EL (cell line): ENCODE measurements at places on chromosomes 1 and 21.
A peak's percentile ranks its signal among the peaks of the same experiment; 100 is the strongest.

DNA sequence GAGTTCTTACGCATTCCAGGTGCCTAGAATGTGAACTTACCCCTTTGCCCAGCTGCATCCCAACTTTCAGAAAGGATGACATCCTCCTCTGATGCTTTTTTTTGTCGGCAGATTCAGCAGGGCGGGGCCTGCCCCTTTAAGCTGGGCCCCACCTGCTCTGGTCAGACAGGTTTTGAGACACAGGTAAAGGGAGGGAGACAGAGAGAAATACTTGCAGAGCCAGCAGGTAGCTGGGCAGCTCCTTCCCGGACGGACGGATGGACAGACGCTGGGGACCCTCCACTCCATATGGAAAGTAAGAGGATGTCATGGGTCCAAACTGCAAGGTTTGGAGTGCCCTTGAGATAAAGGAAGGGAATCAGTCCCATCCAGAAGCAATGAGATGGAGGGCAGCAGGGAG is at the start of gene TMEM79:
Gene TMEM79, plus strand, starts transcription at position 214 of the 400 bp plus-strand sequence. CDS start 902 bp downstream, outside the sequence.
- DNase-seq, result no peak

- no peak for DNase-seq
Measured at GRCh38 chr1:19044471-19044870, 88.0 kb upstream of the IFFO2 start.

DNA sequence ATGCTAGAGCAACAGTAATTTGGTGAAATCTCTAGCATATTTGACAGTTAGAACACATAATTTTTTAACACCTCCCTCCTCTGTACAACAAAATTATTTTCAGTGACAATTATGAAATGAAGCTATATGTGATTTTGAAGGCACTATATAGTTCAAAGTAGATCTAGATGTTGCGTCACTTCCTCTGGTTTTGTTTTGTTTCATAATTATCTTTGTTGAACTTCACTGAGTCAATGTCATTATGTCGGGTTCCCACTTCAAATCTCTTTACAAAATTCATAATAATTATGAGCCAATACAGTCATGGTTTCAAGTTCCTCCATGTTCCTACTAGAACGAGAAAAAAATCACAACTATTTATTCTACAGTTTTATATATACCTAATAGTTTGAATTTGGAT is 254.8 kb upstream of the PLXNA2 start:
- DNase-seq, result no peak

DNA sequence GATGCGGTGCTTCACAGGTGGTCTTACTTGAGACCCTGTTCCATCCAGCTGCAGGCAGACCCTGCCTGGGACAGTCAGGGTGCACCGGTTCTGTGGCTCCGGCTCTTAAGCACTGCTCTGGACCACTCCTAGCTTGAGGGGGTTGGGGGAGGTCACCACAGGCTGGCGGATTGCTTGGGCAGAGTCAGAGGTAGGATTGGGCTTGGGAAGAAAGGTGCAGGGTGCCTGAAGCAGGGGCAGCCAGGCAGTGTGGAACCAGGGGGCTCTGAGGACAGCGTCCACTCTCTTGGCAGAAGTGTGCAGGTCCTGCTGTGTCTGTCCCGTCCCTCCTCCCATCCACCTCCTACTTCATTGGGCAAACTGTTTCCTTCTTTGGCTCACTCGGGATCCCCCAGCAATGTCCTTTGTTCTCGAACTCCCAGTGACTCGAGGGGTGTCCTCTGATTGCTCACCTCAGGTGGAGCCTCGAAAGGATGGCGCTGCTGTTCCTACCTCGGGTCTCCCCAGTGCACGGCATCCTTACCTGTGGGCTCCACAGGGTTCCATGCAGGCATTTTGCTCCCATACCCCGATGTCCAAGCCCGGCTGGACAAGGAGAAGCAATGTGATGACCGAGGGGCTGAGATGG is 1.7 kb downstream of the PDXK start:
- DNase-seq, result no peak

DNA sequence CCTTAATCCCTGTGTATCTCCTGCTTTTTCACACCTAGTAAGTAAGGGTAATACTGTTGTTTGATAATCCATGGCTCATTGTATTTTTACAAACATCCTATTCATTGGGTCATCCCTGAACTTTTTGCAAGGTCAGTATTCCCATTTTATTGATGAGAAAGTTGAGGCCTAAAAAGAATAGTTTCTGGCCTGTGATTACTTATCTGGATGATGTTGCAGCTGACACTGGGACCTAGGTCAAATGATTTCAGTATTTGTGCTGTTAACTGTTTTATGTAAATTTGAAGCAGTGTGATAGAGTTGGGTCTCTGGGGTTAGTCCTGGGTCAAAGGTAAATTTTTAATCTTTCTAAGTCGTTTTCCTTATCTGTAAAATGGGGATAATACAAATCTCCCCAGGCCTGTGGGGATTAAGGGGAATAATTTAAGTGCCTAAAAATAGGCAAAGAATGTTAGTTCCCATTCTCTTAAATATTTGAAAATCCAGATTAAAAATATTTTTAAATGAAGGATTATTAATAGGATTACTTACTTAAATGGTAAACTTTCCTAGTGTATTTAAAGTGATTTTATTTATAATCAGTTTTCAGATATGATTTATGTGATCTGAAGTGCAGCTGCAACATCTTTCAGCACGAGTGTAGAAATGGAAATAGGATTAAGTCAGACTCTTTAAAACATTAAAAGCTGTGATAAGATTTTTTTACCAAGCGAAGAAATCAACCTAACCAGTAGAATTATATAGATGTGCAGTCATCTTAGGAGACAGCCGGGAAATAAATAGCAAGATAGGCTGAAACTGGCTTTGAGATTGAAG is 4.3 kb downstream of the PPP2R5A start:
- DNase-seq, result no peak

- DNase-seq, result no peak
Measured at GRCh38 chr1:89966656-89967055, 28.3 kb upstream of the ZNF326 start.

- DNase-seq, result no peak
Measured at GRCh38 chr1:3987669-3988235, 87.7 kb upstream of the C1orf174 start.

DNA sequence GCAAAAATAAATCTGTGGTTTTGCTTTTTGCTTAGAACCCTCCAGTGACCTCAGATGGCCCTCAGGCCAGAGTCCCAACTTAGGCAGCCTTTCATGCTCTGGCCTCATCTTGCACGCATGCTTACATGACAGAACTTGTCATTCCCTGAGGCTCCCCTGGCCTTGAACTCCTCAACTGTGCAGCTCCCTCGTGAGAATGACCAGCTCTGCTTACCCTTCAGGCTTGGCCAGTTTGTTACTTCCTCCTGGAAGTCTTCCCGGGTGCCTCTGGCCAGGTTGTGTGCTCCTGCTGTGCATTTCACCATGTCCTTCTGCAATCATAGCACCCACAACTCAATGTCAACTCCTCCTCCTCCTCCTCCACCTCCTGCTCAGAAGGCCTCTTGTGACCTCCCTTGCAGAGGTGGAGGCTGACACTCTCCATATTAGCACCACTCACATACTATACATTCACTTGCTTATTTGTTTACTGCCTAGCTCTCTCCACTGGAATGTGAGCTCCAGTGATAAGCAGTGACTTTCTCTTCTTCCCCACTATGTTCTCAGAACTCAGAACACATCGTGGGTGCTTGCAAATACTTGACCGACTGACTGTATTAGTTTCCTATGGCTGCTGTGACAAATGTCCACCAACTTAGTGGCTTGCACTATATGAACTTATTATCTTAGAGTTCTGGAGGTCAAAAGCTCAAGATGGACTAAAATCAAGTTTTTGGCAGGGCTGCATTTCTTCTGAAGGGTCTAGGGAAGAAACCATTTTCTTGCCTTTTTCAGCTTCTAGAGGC is 41.9 kb downstream of the RCSD1 start:
- DNase-seq, result no peak

DNA sequence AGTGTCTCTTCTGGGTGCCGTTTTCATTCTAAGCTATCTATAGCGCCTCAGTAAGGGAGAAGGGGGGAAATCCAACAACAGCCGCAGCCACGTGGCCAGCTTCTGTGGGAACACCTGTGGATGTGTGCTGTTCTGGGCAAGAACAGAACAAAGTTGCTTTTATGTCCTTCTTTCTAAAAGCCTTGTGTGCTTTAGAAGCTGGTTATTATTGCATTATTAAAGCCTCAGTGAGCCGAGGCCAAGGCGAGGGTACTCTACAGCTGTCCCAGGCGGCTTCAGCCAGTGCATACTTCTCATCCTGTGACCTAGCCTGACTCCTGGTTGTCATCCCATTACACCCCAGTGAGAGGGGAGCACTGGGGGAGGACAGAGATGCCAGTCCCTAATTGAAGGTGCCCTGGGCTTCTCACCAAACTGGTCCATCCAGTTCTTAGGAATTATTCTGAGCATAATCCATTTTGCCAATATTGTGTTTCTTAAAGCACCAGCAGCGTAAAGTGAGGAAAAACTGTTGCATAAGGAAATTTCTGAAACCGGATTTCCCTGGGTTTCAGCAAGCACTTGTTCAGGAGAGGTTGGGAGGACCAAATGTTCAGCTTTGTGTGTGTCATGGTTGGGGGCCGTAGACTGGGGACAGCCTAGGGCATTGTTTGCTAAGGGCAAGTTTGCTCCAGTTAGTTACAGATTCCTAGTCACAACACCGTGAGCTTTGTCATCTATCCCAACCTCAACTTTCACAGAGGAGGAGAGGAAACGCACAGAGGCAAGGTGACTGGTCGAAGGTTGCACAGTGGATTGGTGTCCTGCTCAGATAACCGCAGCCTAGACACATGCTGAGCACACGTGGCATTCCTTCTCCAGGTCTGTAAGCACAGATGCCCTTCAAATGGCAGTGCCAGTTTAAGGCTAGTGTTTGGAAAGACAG is 61.0 kb upstream of the ATP1A1 start:
- DNase-seq, result no peak

- no peak for DNase-seq
Measured at GRCh38 chr1:51268634-51269033, 32.6 kb downstream of the RNF11 start.

DNA sequence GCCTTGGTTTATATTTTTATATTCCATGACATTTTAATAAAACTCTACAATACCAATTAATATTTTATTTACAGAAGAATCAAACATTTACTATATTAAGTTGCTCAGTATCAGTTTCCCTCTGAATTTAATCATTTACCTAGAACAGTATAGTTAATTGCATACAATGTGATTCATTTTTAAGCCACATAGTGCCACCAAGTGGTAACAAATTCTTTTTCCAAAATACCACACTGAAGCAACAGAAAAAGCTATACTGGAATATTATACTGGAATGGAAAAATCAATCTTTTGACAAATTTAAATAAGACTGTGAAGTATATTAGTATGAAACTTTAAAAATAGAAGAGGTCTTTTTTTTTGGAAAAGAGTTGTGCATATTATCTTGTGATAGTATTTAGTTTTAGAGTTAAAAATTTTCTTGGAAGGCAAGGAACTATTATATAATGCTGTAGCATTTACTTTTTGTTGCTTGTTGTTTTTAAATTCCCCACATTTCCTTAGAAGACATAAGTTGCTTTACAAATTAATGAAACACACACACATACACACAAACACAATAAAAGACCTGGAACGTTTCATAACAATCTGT is 57.3 kb downstream of the ZNF644 start:
- DNase-seq, result peak; percentile 11

DNA sequence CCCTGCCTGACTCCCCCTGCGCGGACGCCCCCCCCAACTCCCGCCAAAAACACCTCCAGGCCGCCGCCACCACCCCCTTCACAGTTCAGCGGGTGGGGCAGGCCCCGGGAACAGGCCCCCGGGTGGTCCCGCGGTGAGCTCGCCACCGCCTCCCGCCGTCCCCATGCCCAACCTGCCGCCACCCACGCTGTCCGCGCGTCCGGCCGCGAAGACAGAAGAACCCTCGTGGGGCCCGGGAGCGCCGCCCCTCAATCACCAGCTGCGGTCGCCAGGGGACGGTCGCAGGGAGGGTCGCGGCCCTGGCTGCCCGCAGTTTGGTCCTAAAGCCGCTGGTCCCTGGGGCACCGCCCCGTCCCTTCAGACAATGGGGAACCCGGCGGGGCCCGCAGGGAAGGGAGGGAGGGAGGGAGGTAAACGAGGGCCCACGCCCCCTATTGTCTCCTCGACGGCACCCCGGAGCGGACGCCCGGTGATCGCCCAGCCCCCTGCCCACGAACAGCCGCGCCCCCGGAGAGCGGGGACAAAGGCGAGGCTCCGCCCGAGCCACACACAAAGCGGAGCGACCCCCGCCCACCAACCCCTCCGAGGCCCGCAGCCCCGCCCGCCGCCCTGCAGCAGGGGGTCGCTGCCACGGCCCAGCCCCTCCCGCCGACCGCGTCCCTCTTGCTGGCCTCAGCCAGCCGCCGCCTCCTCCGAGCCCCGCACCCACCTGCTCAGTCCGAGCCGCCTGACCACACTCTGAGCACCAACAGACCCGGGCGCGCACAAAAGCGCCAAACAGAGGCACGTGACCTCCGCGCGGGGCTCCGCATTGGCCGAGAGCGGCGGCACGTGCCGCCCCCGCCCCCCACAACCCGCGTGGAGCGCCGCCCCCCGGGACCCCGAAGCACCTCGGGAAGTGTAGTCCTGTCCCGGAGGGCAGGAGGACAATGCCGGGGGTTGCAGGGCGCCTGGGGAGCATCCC is at the start of gene STMN1:
Gene STMN1, minus strand, starts transcription at position 740 of the 964 bp plus-strand sequence. CDS start 1,743 bp downstream, outside the sequence.
- peak; percentile 96 for DNase-seq

- DNase-seq, result no peak
Measured at GRCh38 chr1:36159614-36160387, 3.8 kb downstream of the MAP7D1 start.

- peak; percentile 93 for DNase-seq
Measured at GRCh38 chr1:37807555-37808368, at the start of the genes C1orf122 and YRDC. Gene C1orf122 (plus strand): TSS chr1:37807790. CDS start chr1:37808405, 615 bp downstream. Gene YRDC (minus strand): TSS chr1:37808208. CDS start chr1:37808180, 28 bp downstream.

DNA sequence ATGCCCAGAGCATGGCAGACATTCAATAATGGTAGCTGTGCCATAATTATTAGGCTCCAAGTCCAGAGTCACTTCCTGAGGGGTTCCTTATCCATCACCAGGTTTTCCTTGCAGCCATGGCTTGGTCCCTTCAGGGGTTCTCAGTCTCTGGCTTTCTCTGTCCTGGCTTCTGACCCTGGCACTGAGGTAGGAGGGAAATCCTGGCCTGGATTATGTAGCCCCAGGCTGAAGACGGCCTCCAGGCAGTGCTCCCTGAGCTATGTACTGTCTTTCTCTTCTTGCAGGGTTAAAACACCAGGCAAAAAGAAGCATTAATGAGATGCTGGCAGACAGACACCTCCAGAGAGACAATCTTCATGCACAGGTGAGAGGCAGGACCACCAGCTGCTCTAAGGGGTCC is 9.5 kb upstream of the PADI3 start:
- peak; percentile 88 for DNase-seq

- no peak for DNase-seq
Measured at GRCh38 chr1:117467336-117467735, 100.1 kb downstream of the MAN1A2 start.

GRCh38 chr1:116089870-116090269 is 21.3 kb upstream of the MAB21L3 start:
- no peak for DNase-seq
